Activated CD4-positive, alpha-beta T cell treated with anti-CD3 and anti-CD28 coated beads for 36 hours (primary cell): ENCODE measurements at places on chromosomes 16 and 17. TPM values are rescaled to one million over a fixed set of nuclear protein-coding genes. Genes with fewer than 3 reads are reported as not detected.

Gene C17orf78
- total RNA-seq, result not detected

Gene SLC6A4
- total RNA-seq, result not detected

Gene ALG1
- total RNA-seq, result 15.7 TPM

Gene MMP28
- total RNA-seq, result 0.09 TPM

DNA sequence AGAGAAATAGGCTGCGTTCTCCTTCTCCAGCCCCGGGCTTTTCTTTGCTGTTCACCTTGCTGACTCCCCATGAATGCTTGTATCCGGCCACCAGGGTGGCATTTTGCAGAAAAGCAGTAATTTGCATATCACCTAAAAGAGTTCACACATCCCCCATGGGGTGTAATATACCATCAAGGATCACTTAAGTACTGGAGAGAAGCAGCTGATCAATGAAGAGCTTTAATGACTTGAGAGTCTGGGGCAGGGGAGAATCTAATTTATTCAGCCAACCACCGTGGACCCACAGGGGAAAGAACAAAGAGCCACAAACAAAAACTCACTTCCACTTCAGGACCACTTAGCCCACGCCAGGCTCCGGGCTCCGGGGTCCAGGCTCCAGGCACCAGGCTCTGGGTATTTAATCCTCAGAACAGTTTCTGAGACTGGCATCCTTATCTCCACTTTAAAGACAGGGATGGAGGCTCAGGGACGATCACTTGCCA lies 33.9 kb upstream of the SEC14L1 start:
- DNase-seq, result no peak
